ENCODE measurements at places on chromosomes 16 and 17.

DNA sequence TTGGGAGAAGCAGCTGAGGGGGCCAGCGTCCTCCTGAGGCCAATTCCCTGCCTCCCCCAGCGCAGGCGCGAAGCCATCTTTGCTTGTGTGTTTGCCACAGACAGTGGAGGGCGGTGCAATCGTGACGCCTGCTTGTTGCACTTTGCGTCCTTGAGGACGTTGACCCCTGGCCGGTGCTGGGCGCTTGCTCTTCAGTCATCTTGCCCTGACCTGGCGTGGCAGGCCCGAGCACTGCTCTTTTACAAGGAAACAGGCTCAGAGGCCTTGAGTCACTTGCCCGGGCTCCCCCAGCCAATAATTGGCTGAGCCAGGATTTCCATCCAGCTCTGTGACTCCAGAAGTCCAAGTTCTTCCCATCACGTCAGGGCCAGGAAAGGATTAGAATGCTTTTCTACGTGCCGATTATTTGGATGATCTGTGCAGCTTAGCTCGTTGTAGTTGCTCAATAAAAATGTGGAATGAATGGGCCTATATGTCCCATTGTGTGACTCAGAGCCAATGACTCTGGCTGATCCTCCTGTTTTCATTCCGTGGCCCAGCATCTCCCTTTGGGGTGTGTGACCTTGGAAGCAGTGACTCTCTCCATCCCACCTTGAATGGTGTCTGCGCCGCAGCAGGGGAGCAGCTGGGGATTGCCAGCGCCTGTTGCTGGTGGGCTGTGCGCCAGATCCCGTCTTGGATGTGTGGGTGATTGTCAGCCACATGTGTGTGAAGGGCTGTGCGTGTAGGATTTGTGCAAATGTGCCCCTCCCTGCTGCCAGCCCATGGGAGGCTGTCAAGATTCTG, 214.1 kb downstream of the SEC14L1 start:
- DNase-seq = peak; percentile 96

DNA sequence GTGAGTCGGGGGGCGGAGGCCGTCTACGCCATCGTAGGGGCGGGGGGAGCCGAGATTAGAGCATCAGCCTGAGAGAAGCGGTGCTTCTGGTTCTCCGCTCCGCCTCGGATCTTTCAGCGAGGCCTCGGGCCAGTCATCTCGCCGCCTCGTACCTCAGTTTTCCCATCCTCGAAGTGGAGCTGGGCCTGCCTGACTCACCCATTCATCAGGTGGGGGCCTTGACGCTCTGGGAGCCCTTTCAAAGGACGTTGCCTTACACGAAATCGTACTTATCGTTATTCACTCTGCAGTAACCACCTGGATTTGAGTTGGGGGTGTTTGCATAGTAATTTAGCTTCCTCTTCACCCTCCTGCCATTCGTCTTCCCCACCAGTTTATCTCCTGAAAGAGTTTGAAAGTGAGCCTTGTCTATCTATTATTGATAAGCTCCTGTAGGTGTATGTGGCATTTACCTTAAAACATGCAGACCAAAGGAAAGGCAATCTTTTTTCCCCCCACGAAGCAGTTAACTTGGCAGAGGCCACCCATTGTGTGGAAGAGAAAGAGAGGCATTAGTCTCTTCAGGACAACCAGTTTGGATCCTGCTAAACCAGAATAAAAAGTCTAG, 674 bp downstream of the TAF15 start:
- peak; percentile 51 for DNase-seq

GRCh38 chr16:53094013-53094630, 39.3 kb downstream of the CHD9 start:
- DNase-seq = no peak

GRCh38 chr17:34584805-34585416, 5.5 kb downstream of the TMEM132E start:
- DNase-seq = no peak

DNA sequence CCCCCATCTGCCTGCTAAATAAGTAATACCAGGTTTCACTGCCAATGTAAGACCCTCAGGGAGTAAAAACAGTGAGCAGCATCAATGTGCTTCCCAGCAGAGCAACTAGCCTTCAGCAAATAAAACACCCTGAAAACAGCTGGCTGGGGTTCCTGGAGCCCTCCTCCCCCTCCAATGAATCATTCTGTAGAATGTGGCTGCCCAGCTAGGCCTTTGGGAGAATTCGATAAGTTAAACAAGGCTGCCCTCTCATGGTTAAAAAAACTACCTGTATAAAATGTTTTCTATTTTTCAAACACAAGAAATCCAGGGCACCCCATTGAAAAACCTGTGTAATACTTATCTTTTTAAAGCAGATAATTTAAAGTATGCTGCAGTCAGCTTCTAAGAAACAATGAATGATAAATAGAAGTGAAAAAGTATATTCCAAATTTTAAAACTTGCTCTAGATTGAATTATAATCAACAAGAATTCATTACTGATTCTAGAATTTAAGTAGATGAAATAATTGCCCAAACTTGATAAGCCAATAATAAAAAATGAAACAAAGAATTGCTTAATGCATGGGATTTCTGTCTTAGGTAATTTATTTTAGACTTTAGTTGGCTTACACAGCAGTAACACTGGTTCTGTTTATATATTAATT, 9.4 kb upstream of the TOM1L1 start:
- peak; percentile 83 for DNase-seq

DNA sequence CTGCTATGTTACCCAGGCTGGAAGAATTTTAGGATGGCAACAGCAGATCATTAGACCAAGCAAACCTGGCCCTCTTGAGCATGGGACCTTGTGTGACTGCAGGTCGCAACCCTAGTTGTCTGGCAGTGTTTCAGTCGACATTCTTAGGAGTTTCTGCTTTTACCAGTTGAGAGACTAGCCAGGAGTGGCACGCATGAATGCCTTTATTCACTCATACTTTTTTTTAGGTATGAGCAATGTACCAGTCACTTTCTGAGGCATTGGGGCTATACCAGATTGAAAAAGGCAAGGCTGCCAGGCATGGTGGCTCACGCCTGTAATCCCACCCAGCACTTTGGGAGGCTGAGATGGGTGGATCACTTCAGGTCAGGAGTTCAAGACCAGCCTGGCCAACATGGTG, 28.2 kb upstream of the HAS3 start:
- DNase-seq = peak; percentile 51

GRCh38 chr16:1413684-1414531, 596 bp downstream of the UNKL start:
- peak; percentile 30 for DNase-seq

DNA sequence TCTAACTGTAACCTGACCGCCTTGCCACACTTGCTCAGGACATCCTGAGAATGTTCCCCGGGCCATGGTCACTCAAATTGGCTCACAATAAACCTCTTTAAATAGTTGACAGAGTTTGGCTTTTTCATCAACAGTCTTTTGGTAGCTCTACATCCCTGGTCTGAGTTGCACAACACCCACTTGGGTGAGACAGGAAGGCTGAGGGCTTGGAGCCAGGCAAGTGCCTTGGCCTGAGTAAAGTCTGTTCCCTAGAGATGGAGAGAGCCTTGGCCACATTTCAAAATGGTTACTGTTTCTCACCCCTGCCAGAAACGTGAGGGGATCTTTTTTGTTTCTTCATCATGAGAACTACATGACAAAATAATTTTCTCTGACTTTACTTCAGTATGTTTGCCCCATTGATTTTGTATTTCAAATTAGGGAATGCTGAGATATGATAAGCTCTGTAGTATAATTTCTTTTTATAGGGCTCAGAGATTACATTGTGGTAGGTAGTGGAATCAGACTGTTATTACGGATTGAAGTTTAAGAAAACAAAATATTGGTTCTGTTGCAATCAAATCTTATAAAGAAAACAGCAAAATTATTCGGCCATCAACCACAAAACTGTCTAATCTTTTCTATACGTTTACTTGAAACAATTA, 53.9 kb upstream of the NETO2 start:
- DNase-seq = peak; percentile 19

GRCh38 chr16:23160574-23160973, 11.3 kb upstream of the USP31 start:
- no peak for DNase-seq

DNA sequence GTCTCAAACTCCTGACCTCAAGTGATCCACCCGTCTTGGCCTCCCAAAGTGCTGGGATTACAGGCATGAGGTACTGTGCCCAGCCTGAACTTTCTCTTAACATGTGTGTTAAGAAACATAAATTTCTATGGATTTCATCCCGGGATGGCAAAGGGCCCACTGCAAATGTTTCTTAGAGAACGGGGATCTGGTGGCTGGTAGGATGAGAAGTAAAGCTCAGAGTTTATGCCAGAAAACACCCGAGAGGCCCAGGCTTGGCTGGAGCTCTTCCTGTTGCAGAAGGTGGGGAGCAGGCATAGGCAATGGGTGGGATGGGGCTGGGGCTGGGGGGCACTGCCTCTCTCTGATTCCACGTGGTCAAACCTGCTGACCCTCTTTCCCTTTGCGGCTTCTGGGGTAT, 5.6 kb upstream of the CARHSP1 start:
- DNase-seq = no peak

- DNase-seq = no peak
These were observed 16.7 kb upstream of the BLMH start for GRCh38 chr17:30308406-30308805.

- DNase-seq = no peak
These were observed 109.1 kb downstream of the GAS7 start for GRCh38 chr17:10089196-10089804.

- no peak for DNase-seq
These were observed at the start of gene CHD3 for GRCh38 chr17:7888184-7888920. Gene CHD3, plus strand, starts transcription at chr17:7888789. Its CDS starts 212 bp downstream, at chr17:7889001.

GRCh38 chr16:69589434-69590269, 23.9 kb downstream of the NFAT5 start:
- peak; percentile 23 for DNase-seq

GRCh38 chr17:45228763-45229539, 7.3 kb downstream of the FMNL1 start:
- peak; percentile 93 for DNase-seq

- peak; percentile 97 for DNase-seq
These were observed 1.2 kb downstream of the TRIM47 start for GRCh38 chr17:75876938-75877751.

DNA sequence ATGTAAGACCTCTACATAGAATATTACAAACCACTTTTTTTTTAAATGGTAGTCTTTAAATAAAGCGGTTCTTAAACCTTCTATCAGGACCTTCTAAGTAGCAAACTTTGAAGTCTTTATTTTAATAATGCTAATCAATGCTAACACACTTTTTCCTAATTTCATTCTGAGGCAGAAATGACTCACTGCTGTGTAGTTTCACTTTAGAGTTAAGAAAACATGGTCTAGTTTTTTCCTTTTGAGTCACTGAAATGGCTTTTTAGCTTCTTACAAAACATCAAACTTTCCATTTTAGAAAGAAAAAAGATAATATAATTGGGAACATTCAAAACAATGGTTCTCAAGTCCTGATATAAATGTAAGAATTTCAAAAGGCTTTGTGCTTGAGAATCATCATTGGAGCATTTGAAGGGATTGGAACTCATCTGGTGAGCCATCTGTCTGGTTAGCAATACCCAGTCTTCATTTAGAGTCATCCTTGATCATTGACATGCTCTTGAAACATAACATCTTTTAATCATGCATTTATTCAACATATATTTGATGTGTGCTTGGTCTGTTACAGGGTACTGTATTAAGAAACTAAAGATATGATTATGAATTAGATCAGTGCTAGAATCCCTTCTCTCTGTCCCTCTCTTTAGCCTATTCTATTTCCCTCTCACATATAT, 258.3 kb upstream of the MON1B start:
- no peak for DNase-seq

GRCh38 chr16:29656688-29657523, 6.1 kb upstream of the SPN start:
- DNase-seq = no peak

- no peak for DNase-seq
These were observed at the start of gene CLDN7 for GRCh38 chr17:7262192-7262934. Gene CLDN7, minus strand, starts transcription at chr17:7262478. Its CDS starts 435 bp downstream, at chr17:7262043.

Data from LHCN-M2 (cell line).